AML-193 (cell line): ENCODE measurements at places on chromosomes 2 and 18.
A peak's percentile ranks its signal among the peaks of the same experiment; 100 is the strongest.

- DNase-seq, result peak; percentile 18
Observed at GRCh38 chr18:58638441-58638840, 9.6 kb upstream of the ALPK2 start.

DNA sequence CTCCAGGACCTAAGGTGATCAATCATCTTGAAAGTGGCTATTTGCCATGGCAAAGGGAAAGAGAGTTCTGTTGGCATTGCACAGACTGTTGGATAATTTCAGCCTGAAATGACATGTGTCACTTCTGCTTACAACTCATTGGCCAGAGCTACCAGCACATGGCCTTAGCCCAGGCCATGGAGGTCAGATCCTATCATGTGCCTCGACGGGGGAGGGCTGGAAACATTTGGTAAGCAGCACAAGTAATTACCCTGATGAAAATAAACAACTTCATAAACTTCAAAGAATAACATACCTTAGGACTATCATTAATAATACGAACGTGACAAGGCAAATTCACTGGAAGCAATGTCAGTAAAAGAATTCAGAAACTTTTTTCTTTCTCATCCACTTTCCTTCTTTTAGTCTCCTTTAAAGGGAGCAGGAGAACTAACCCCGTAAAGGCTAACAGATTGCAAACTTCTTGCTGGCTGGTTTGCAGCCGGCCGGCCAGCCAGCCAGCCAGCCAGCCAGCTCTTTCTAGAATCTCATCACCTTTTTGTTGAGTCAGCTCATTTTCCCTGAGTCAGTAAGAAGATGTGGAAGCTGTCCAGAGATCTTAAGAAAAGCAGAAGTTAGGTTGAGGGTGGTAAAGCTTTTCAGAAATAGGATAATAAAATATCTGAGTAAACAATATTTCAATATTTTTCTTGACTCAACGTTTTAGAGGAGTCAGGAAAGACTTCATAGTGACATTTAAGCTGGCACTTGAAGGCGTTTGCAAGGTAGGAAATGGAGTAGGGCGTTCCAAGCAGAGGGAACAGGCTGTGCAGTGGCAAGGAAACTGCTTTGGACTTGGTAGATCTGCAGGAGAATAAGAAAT is 31.9 kb downstream of the CNRIP1 start:
- peak; percentile 80 for DNase-seq

DNA sequence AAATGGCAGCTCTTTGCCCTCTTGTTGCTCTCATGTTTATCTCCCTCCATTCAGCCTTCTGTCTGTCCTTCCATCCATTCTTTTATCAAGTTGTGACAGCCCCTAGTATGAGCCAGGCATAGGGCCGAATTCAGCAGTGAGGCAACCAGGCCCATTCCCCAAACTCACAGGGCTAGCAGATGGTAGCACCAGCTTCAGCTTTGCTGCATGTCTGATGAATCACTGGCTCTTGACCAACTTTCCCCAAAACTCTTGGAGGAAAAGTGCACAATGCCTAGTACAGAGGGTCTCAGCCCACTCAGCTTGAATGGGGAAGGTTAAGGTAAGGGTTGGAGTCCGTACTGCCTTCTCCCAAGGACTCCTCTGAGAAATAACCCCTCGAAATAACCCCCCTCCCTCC is 35.7 kb downstream of the NPAS2 start:
- no peak for DNase-seq

GRCh38 chr2:7233126-7233525 is 315.9 kb downstream of the RNF144A start:
- DNase-seq, result no peak

DNA sequence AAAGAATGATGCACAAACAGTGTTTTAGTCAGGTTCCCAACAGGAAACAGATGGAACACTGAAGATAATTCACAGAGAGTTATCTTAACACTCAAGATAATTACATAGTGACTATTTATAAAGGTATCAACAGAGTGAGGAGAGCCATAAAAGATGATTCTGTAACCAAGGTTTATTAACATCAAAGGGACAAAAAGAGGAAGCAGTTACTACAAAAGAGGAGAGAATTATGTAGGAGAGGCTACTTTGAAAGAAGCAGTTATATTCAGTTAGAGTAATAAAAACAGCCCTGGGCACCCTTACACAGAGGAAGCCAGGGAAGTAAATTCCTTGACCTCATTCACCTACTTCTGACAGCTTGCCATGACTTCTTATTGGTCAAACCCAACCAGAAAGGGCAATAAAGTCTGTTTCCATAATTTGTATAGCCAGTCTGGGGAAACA is 326.5 kb upstream of the SLC39A10 start:
- peak; percentile 31 for DNase-seq

DNA sequence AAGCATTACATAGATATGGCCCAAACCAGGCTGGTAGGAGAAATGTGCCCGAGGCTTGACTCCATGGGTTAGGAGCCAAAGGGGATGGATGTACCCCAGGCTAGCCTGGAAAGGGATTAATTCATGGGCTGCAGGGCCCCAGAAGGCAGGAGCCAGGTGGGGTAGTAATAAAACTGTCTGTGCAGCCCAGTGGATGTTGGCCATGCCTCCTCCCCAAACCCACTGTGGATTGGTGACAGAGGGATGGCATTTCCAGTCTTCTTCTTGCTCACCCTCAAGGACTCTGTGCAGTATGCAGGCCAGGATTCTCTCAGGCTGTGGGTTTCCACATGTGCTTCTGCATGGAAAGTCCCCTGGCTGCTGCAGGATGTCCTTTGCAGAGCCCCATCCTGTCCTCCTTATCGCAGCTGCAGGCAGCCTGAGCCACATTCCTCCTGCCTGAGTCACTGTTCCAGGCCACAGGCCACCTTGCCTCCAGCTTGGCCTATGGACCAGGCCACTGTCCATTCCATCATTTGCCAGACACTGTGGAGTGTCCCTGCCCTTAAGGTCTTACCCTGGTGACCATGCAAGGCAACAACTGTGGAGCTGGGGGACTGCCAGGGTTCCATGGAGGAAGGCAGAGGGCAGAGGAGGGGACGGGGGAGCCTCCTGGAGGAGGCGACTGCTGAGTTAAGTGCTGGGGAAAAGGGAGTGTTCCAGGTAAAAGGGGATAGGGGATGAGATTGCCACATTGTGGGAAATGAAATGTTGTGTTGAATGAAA is 38.9 kb downstream of the INO80C start:
- DNase-seq, result no peak

- DNase-seq, result no peak
Observed at GRCh38 chr2:168397629-168398028, 58.4 kb upstream of the CERS6 start.

DNA sequence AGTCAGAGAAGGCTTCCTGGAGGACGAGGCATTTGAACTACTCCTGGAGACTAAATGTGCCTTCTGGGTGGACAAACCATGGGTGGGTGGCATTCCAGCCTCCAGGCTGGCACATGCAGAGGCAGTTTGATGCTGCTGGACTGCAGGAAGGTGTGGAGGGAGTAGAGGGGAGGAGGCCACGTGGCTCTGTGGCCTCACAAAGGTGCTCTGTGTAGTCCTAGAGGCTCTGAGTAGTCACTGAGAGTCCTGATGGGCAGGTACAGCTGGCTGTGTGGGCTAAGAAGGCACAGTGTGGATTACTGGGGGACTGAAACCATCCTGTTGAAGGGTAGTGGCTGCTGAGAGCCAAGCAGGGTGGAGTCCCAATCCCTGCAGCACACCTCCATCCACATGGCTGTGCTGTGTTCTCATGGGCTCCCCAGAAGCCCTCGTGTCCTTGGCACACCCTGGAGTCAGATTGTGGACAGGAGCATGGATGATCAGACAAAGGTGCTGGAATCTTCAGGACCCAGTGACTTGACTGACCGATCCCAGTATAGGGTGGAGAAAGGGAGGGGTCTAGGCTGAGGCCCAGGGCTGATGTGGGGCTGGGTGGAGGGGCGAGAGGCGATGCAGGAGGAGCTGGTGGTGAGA is 87.4 kb upstream of the HS6ST1 start:
- no peak for DNase-seq

GRCh38 chr2:184646177-184646576 is 47.8 kb downstream of the ZNF804A start:
- DNase-seq, result no peak
